ENCODE measurements at places on chromosomes 13 and 19. TPM values are rescaled to one million over a fixed set of nuclear protein-coding genes. Genes with fewer than 3 reads are reported as not detected.

The ATP12A gene
- total RNA-seq = not detected

The CPAMD8 gene
- total RNA-seq = 3.7 TPM

The CD79A gene
- total RNA-seq = not detected

The TMEM190 gene
- not detected for total RNA-seq

The ZNF57 gene
- total RNA-seq = 3.2 TPM

The PSG6 gene
- total RNA-seq = not detected

The CEACAM3 gene
- total RNA-seq = not detected

The KLF1 gene
- not detected for total RNA-seq

The KBTBD7 gene
- 7.0 TPM for total RNA-seq

The UPK1A gene
- 0.34 TPM for total RNA-seq

The ARRDC5 gene
- 0.33 TPM for total RNA-seq

The ENOX1 gene
- total RNA-seq = 2.1 TPM

The FAM83E gene
- total RNA-seq = not detected

The ZNF506 gene
- total RNA-seq = 35.7 TPM

The SYNGR4 gene
- not detected for total RNA-seq

The APC2 gene
- 0.22 TPM for total RNA-seq

The IGFL1 gene
- total RNA-seq = not detected

The ZNF66 gene
- total RNA-seq = 6.6 TPM

The KPTN gene
- total RNA-seq = 3.9 TPM

The CNN1 gene
- total RNA-seq = 5.9 TPM

The TMEM38A gene
- 6.0 TPM for total RNA-seq

The UBE2L5 gene
- 0.75 TPM for total RNA-seq

The FAM124A gene
- total RNA-seq = 3.2 TPM

The ZNF816 gene
- 5.7 TPM for total RNA-seq

The CELF5 gene
- not detected for total RNA-seq

The TEKTIP1 gene
- total RNA-seq = not detected

The IFNL1 gene
- not detected for total RNA-seq

The FARSA gene
- 28.6 TPM for total RNA-seq

The CACNG7 gene
- not detected for total RNA-seq

The ATXN8OS gene
- not detected for total RNA-seq

The RFPL4A gene
- not detected for total RNA-seq

The C19orf33 gene
- 3.0 TPM for total RNA-seq

The IGFL4 gene
- total RNA-seq = not detected

The FPR1 gene
- total RNA-seq = 18.7 TPM

The WDR88 gene
- not detected for total RNA-seq

The STOML3 gene
- not detected for total RNA-seq

Measured in subcutaneous adipose tissue (tissue), 4 donors.